Fibroblast of the aortic adventitia (primary cell): ENCODE measurements at places on chromosomes 7 and 10.

DNA sequence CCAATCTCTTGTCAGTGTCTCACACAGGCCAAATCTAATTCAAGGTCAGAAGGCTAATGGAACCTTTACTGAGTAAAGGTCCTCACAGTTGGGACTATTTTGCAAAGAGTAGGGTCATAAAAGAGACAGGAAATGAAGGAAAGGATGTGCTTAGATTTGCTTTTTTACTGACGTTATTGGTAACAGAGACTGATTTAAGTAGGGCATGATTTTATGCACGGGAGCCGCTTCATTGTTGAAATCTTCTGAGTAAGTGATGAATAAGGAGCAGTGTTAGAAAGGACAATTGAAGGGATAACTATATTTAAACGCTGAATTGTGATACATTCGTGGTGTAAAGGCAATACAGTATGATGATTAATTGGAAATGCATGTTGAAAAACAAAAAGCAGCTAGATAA lies 261.5 kb downstream of the MALRD1 start:
- DNase-seq = peak; percentile 45

DNA sequence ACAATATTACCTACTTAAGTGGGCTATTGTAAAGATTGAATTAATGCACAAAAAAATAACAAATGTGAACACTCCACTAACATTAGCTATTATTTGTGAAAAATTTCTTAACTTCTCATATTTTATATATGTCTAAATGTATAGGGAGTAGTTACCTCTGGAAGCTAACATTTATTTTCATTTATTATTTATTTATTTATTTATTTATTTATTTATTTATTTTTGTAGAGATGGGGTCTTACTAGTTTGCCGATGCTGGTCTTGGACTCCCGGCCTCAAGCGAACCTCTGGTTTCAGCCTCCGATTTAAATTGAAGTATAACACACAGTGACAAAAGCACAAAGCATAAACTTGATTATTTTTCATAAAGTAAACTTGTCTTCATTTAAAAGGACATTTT lies 5.1 kb upstream of the SPOCK2 start:
- no peak for DNase-seq

DNA sequence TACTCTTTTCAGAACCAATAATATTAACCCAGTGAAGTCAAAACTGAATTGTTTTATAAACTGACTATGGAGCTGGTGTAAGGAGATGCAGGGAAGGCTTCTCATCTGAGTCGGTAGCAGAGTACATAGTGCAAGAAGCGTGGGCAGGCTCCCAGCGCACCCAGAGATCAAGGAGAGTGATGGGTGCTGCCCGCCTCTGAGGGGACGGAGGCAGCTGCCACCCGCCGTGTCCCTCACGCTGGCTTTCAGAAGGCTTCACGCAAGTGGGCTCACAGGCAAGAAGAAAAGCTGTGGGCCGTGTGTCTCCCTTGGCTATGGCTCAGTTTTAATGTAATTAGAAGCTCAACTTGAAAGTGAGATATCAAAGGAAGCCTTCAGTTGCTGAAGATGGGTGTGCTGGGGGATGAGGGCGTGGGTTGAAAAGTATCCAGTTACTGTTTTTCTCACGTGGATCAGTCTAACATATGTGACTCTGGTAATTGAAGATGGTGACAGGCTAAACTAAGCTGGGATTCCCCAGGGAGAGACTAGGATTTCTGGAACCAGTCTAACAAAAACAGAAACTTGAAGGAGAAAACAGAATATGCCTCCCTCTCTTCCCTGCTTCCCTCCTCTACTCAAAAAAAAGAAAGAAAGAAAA lies 159.9 kb downstream of the MGMT start:
- no peak for DNase-seq

- no peak for DNase-seq
These were observed 21.2 kb upstream of the UCN3 start for GRCh38 chr10:5343561-5343960.

DNA sequence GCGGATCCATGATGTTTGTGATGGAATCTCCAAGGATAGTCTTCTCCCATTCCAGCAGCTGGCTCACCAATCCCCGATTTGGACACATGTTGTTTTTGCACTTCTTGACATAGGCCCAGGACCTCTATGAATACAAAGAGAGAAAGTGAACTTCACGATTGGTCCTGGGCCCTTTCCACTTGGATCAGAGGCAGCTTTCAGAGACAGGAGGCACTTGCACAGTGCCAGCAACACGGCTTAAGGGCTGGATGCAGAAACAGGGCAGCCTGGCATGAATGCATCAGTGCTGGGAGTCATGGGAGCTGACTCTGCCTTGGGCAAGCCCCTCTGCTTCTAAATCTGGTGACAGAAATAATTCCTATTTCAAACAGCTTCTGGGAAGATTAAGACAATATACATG lies 2.1 kb upstream of the TMEM120A start:
- no peak for DNase-seq

- no peak for DNase-seq
These were observed 2.5 kb upstream of the SLIT1 start for GRCh38 chr10:97188261-97188711.

GRCh38 chr7:51220226-51220625 lies 96.4 kb downstream of the COBL start:
- no peak for DNase-seq

DNA sequence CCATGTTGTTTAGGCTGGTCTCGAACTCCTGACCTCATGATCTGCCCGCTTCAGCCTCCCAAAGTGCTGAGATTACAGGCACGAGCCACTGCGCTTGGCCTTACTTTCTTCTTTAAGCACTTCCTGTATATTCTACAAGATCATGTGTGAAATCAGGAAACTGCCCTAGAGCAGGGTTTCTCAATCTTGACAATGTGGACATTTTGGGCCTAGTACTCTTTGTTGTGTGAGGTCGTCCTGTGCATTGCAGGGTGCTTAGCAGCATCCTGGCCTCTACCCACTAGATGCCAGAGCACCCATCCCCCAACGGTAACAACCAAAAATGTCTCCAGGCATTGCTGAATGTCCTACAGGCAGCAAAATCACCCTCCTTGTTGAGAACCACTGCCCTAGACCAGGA lies 24.7 kb downstream of the RRP12 start:
- no peak for DNase-seq

- DNase-seq = peak; percentile 94
These were observed 524.5 kb downstream of the PARD3 start for GRCh38 chr10:34290412-34291081.

DNA sequence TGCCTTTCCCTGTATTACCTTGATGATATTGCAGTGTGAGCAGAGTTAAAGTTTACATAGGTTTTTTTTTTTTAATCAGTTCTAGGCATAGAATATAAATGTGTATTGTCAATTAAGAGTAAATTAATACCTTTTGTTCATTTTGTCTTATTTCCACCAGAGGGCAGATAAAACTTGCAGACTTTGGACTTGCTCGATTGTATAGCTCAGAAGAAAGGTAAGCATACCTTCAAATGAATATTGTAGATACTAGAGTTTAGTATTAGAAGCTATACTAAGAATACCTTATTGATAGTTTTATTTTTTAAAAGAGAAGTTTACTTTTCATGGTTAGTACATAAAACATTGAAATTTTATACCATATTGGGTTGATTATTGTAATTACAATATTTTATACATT lies 86.8 kb downstream of the MPLKIP start:
- DNase-seq = no peak

DNA sequence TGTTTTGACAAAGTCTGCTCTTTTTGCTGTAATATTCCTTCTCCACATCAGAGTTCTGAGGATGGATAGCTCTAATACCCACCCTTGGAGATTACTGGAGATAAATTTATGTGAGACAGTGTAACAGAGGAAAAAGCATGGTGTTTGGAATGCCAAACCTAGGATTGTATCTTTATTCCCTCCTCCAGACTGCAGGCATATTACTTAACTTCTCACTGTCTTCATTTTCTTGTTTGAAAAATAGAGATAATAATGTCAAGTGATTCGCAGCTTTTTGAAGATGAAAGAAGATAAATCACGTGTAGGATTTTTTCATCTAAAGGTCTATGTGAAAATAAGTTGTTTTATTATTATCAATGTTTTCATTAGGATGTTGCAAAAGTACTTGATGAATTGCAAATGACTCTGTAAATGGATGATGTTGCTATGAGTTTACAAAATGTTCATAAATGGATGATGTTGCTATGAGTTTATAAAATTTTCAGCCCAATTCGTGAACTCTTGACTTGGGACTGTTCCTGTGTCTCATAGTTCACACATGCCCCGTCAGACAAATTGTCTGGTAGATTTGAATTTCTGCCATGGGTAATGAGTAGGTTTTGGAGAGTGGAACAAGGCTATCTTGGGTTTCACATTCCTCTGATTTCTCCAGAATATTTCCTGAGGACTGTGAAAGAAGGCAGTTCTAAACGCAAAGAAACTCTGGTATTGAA lies 113.1 kb upstream of the IGFBP3 start:
- DNase-seq = peak; percentile 87

GRCh38 chr10:17758896-17759295 lies 6.9 kb downstream of the TMEM236 start:
- DNase-seq = no peak

DNA sequence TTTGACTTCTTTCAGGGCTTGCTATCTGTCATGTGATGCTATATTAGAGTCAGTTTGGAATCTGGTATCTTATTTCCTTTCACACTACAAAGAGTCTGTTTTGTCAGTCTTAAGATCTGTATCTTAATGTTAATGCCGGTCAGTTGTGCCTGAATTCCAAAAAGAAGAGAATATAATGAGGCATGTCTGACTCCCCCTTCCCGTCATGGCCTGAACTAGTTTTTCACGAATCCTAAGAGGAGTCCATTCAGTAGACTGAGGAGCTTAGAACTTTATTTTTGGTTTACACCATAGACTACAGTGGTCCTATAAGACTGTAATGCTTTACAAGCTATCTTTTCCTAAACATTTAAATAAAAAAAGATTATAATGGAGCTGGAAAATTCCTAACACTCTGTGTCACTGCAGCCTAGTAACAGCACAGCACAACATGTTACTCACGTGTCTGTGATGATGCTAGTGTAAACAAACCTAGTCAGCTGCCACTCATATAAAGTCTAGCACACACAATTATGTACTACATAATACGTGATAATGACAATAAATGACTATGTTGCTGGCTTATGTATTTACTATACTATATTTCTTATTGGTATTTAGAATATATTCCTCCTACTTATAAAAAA lies 50.6 kb downstream of the VPS41 start:
- no peak for DNase-seq

GRCh38 chr10:43282881-43283280 lies 16.0 kb upstream of the RASGEF1A start:
- no peak for DNase-seq

DNA sequence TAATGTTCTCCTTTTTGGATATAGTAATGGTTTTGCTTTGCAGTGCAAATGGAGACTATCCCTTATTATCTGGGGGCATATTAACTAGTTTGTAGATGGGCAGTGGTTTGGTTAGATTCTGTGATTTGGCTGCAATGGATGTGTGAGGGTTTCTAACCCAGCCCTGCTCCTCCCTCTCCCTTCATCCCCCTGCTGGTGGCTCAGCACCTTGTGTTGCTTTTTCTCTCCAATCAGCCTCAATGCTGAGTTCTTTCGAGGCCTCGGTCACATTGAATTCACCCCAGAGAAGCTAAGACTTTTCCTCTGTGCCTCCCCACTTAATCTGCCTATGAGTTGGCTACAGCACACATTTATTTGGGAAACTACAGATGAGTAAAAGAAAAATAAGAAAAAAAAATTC lies 120.0 kb downstream of the MALRD1 start:
- peak; percentile 3 for DNase-seq

GRCh38 chr7:95859429-95859828 lies 87.1 kb downstream of the DYNC1I1 start:
- DNase-seq = peak; percentile 10

DNA sequence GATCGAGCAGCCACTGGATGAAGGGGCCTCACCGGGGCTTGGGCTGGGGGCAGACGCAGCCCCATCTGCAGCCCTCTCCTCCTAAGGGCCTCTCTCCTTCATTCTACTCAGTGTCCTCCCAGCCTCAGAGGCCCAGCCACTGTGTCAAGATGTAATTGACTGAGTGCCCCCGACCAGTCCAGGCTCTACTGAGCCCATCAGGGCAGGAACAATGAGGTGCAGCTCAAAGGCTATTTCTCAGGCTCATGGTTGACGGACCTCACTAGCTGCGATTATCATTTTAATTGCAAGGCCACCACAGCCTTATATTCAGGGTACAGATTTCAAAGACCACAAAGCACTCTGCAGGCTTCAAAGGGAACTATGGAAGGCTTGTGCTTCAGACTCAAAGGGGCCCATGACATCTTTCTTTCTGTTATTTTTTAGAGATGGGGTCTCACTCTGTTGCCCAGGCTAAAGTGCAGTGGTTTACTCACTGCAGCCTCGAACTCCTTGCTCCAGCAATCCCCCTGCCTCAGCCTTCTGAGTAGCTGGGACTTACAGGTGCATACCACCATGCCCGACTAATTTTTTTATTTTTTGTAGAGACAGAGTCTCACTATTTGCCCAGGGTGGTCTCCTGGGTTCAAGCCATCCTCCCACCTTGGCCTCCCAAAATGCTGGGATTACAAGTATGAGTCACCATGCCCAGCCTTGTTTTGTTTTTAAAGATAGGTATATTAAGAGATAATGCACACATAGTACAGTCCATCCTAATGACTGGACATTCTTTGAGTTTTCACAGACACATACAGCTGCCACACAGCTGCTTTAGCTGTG lies 23.7 kb downstream of the SLC29A3 start:
- DNase-seq = no peak

- no peak for DNase-seq
These were observed 162.3 kb downstream of the SEM1 start for GRCh38 chr7:96547371-96547811.

DNA sequence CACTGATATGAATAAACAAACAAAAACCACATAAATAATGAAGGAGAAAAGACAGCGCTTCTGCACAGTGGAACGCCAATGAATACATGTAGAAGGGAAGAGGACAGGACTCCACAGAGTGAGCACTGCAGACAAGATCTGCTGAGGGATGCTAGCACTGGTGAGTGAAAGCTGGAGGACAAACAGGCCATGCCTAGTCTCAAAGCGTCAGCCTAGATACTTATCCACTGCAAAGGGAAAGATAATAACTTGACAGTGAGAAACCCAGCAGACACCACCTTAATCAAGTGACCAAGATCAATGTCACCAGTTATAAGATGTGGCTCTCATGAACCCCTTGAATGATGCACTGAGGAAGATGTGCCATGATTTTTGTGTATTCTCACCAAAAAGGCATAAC lies 227.6 kb downstream of the SKAP2 start:
- no peak for DNase-seq

DNA sequence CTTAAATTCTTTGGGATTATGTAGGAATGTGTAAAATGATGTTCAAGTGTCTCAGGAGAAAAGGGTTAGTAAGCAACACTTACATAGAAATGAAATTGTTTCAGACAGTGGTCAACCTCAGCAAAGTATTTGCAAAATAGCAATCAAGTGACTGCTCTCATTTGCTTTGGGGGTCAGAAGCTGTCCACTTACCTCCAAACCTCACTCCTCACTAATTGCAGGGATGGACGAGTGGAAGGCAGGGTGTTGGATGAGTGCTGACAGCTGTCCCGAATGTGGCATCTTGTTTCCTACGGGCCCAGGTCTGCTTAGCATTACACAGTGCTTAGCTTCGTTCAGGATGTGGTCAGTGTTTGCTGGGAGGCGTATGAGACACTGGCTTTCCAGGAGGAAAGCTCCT lies 437.0 kb downstream of the SUGCT start:
- peak; percentile 37 for DNase-seq

GRCh38 chr7:47330026-47330425 lies 251.9 kb downstream of the TNS3 start:
- no peak for DNase-seq
